Activated CD4-positive, alpha-beta T cell treated with anti-CD3 and anti-CD28 coated beads for 4 hours (primary cell): ENCODE measurements at places on chromosomes 11 and 22.

DNA sequence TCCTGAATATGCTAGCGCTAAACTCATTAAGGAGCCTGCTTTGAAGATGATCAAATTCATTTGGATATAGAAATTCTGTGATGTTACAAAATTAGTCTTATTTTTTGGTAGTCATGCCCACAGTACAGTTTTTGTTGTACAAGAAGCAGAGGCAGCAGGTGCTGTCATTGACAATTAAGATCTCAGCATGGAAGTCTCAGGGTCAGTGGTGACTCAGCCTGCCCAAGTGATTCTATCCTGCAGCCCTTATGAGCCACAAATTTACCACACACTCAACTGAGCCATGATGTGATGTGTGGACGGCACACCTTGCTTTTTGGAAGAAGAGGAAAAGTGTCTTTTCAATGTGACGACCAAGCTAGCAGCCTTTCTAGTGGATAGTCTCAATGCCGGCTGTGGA is 153.6 kb upstream of the SORL1-AS1 start:
- no peak for DNase-seq

- DNase-seq, result peak; percentile 99
These were observed at the start of gene CCDC85B for GRCh38 chr11:65890324-65891218. Gene CCDC85B, plus strand, starts transcription at chr11:65890673. Its CDS starts 111 bp downstream, at chr11:65890784.

GRCh38 chr11:46607516-46607915 is 9.5 kb downstream of the HARBI1 start:
- no peak for DNase-seq

- DNase-seq, result no peak
These were observed 12.0 kb upstream of the PHLDA2 start for GRCh38 chr11:2940921-2941821.

DNA sequence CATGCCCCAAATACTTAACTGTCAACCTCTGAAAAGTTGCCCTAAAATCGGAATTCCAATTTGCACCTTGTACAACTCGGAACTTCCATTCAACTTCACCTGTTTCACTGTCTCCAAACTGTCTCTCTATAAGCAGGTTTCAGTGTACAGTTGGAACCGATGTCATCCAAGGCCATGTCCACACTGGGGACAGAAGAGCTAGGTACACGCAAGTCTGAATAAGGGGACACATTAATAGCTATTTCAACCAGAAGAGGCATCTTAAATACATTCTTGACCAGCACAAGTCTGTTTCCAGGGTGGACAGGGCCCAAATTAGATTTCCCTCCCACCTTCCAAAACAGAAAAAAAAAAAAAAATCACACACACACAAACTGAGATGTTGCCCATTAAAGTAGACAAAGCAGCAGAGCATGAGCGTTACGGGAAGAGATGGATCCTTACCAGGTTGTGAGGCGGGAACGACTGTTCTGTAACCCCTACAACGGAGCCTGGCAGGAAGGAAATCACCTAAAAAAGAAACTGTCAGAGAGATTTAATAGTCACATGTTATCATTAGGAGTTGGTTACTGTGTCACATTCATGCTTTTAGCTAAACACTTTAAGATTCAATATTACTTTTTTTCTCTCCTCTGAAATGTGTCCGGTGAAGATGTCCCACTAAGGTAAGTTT is 1.7 kb downstream of the CREBZF start:
- peak; percentile 8 for DNase-seq

GRCh38 chr11:131867457-131868257 is 497.2 kb downstream of the NTM start:
- no peak for DNase-seq

- no peak for DNase-seq
These were observed 31.1 kb downstream of the GRAMD1B start for GRCh38 chr11:123461164-123461563.

- DNase-seq, result peak; percentile 12
These were observed 147.3 kb downstream of the FEZ1 start for GRCh38 chr11:125348674-125349309.

GRCh38 chr11:120133216-120134105 is 4.5 kb downstream of the TRIM29 start:
- no peak for DNase-seq

- peak; percentile 5 for DNase-seq
These were observed 8.7 kb upstream of the MS4A4E start for GRCh38 chr11:60251485-60252212.

GRCh38 chr22:25369041-25369440 is 149.6 kb downstream of the CRYBB2 start:
- no peak for DNase-seq

GRCh38 chr22:17789379-17790200 is 15.3 kb upstream of the BID start:
- DNase-seq, result no peak

DNA sequence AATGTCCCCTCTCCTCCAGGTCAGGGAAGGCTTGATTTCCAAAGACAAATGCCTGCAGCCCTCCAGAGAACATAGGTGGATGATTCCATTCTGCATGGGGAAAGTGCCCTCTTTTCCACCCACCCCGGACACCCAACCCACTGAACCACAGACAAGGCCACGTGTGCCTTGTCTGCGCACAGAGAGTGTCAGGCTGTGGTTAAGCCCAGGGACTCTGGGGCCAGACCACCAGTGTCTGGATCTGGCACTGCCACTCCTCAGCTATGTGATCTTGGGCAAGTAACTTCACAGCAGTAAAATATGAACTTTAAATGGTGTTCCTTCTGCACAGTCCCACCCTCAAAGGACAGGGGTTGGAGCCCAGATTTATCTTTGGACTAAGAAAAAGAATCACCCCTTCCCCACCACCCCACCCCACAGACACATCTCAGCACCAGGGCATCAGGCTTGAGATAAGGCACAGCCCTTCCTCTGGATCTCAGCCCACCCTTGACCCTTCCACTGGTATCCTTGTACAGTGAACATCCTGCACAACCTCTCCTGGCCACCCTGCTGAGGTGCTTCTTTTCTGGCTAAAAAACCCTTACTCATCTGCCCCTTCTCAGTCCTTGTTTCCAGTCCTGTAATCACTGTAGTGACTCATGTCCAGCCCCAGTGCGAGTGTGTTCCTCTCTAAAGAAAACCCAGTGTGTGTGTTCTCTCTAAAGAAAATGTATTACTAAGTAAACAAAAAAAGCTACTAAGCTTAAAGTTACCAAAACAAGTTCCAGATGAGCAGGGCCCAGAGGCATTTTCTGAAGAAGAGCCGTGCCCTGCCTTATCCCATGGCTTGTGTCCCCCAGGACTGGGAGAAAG is 1.9 kb upstream of the PTGDR2 start:
- DNase-seq, result no peak

GRCh38 chr11:59778122-59778521 is 22.9 kb downstream of the STX3 start:
- no peak for DNase-seq
